ENCODE measurements at places on chromosomes 4 and X.

DNA sequence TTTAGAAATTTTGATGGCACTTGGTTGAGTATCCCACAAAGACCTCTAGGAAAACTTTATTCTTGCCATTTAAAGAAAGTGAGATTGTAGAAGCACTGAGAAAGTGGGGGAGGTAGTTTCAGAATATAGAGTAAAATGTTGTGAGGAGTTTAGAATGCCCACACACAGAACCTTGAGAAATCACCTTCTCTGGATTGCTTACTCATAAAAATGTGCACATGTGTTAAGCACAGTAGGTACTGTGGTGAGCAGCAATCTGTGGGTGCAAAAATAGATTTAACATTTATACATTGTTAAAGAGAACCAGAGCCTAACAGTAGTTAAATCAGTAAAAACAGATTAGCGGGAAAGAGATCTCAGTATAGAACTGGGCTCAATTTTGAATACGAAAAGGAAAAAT is 201.2 kb upstream of the NWD2 start:
- no peak for DNase-seq

- DNase-seq, result no peak
These were observed 16.0 kb downstream of the MCF2 start for GRCh38 chrX:139691843-139692505.

DNA sequence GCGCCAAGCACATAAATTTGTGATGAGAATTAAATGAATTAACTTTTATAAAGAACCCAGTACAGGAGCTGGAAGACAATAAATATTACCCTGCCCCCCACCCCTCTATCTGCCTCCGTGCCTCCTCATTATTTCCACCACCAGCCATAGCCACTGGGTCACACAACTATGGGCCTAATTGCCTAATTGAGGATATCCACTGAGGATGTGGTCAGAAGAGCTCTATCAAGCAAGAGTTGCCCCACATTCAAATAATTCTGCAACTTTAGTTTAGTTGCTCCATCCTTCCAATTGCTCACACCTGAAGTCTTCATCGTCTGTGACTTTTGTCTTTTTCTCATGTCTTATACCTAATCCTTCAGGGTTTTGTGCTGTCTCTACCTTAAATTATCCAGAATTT is 9.5 kb upstream of the CXCL8 start:
- no peak for DNase-seq

DNA sequence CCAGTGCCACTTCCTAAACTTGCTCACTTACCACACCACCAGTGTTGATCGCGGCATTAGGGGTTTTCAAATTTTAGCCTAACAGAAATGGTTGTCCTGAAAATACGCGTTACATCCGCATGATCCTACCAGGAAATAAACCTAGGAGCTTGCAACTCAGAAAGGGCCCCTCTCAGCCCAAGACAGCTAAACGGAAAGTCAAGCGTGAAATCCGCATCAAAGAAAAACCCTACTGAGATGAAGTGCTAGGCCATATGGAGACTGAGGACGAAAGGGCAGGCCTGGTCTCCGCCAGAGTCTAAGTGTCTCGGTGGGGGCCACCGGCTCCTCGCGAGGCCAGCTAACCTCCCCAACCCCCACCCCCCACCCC is 626 bp downstream of the YTHDC1 start:
- DNase-seq, result no peak

- no peak for DNase-seq
These were observed 45.6 kb upstream of the CPLX1 start for GRCh38 chr4:871484-871883.

GRCh38 chr4:212438-213188 is 88.3 kb downstream of the ZNF718 start:
- no peak for DNase-seq

- no peak for DNase-seq
These were observed 3.5 kb upstream of the RNF212 start for GRCh38 chr4:1116838-1117237.

DNA sequence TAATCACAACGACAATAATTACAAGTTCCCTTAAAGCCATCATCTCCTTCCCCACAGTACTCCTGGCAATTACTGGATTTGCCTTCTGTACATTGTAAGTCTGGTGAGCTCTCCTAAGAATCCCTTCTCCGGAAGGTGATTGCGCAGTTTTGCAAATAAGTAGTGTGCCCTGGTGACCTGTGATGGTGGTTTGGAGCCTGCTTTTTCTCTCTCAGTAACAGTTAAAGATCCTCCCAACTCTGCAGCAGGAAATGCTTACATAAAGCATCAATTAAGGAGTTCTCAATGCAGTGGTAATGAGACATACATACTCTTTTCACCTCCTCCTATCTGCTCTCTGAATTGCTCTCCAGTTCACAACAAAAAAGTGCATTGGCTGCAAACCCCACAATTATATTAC is 159.7 kb downstream of the SH2D1A start:
- no peak for DNase-seq

- no peak for DNase-seq
These were observed 154.3 kb upstream of the CASK start for GRCh38 chrX:42077675-42078074.

DNA sequence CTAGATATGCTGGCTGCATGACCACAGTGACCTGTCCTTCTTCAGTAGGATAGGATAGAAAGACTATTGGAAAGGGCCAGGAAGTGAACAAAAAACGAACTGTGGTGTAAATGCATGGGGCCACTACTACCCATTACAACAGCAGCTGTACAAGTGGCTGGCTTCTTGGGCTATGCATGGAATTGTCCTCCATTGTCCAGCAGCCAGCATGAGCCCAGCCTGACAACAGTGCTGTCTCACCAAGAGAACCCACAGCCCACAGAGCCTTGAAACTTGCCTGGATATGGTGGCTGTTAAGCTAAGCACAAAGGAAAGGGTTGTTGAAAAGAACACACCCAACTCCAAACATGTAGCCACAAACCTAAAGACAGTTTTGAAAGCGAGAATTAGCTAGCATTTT is 330.2 kb upstream of the F9 start:
- no peak for DNase-seq

DNA sequence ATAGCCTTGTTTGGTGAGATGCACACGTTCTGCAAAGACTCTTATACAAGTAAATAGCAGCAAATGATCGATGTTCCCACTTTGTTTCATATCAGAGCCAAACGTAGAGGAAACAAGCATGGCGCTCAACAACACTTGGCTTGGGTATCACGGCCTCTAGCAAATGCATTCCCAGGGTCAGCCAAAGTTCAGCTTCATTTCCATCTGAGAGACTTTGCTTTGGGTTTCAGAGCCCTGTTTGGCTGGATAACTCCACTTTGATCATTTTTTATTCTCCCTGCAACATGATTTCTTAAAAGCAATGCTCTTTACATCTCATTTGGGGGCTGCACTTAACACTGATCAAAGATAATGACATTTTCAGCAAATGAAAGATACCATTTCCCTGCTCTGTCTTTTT is 199.2 kb upstream of the FAM9B start:
- DNase-seq, result no peak

- no peak for DNase-seq
These were observed 208.4 kb downstream of the GASK1B start for GRCh38 chr4:157964463-157964862.

- DNase-seq, result no peak
These were observed 99.6 kb upstream of the CCSER1 start for GRCh38 chr4:90027565-90027964.

GRCh38 chr4:164440199-164440598 is 313.7 kb upstream of the SMIM31 start:
- no peak for DNase-seq

DNA sequence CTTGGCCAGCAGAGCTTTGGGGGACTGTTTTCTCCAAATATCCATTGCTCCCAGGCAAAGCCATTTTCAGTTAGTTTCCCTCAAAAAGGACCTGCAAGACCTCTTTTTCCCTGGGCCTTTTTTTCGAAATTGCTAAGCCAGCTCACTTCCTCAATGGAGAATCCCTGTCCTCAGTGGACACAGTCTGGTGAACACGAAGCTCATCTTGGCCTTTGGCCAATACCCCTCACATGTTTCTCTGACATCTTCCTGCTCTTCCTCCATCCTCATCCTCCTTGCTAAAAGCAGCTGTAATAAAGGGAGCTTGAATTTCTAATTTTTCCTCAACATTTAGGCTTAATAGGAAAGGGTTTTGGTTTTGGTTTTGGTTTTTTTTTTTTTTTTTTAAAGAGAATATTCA is 17.6 kb upstream of the PRPS1 start:
- no peak for DNase-seq

GRCh38 chr4:141056473-141056872 is 76.8 kb downstream of the RNF150 start:
- DNase-seq, result no peak

- DNase-seq, result no peak
These were observed 1491.8 kb upstream of the IGFBP7 start for GRCh38 chr4:58602022-58602421.

- no peak for DNase-seq
These were observed 206.5 kb upstream of the PDE5A start for GRCh38 chr4:119834906-119835612.

GRCh38 chr4:183828125-183828524 is 77.0 kb upstream of the STOX2 start:
- no peak for DNase-seq

GRCh38 chr4:140152751-140153418 is 1.1 kb downstream of the MAML3 start:
- DNase-seq, result peak; percentile 14

DNA sequence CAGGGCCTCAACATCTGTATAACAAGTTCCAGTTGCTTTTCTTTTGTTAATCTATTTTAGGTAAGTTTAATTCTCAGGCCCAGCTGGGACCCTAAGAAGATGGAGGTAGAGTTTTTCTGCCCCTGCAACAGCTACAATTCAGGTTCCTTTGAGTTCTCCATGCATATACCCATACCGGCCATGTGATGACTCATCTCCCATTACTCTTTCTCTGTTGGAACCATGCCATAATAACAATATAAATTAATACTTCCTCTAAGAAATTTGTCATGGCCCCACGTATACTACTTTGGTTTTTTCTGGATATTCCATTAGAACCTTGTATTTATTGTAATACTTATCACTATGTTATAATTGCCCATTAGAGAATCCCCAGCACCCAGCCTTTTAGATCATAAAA is 1.3 kb upstream of the INTU start:
- no peak for DNase-seq

- DNase-seq, result no peak
These were observed 1.7 kb downstream of the CLCN4 start for GRCh38 chrX:10158279-10159144.

Data from effector memory CD4-positive, alpha-beta T cell (primary cell).